Activated T-cell treated with anti-CD3 and anti-CD28 coated beads, Interleukin-2, amount 50 U/mL, for 24 hours (primary cell): ENCODE measurements at places on chromosomes 3 and 15.

DNA sequence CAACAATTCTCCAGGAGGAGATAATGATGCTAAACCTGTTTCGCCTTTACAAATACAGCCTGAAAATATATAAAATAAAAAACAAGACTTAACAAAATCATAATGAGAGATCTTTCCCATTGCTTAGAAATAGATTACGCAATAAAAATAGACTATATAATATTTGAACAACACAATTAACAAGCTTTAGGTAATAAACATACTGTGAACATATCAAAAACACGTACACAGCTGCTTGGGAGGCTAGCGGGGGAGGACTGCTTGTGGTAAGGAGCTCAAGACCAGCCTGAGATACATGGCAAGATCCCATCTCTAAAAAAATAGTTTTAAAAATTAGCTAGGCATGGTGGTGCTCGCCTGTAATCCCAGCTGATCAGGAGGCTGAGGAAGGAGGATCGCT, 8.7 kb downstream of the NSMCE3 start:
- no peak for DNase-seq

- DNase-seq = no peak
Observed at GRCh38 chr3:168295027-168295426, 199.3 kb upstream of the GOLIM4 start.

- DNase-seq = no peak
Observed at GRCh38 chr3:62028236-62028635, 345.1 kb downstream of the FEZF2 start.

- no peak for DNase-seq
Observed at GRCh38 chr3:140470211-140470610, 207.7 kb upstream of the TRIM42 start.

DNA sequence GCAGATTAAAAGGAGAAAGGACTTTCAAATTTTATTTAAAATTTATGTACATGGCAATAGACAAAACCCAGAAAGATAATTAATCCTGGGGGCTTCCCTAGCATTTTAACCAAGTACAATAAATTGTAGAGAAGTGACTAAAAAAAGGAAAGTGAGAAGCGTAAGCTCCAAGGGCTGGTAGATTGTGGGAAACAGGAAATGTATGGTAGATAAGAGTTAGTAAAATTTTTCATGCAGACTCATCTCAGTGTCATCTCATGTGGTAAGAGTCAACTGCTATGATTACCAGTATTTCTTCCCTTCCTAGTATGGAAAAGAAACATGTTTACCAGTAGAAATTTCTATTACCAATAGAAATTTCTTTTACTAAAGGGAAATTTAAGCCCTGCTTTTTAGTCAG, 464.3 kb upstream of the AGTR1 start:
- no peak for DNase-seq

- no peak for DNase-seq
Observed at GRCh38 chr3:55434789-55435188, 52.3 kb downstream of the WNT5A start.

DNA sequence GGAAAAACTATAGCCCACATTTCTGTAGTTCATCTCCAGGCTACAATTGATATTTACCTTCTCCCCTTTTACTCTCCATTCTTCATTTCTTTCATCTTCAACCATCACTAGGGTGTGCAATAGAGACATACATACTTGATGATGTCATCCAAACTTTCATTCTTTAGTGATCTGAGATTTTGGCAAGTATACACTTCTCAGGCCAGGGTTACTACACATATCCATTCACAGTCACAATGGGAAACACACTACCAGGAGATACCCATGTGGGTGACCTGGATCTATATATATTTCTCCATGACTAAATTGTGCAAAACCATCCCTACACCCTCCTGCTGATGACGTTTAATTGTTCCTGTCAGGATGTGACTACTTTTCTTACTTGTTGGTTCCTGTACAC, 769.5 kb upstream of the DPPA4 start:
- DNase-seq = no peak

- DNase-seq = no peak
Observed at GRCh38 chr3:65583188-65583587, 455.5 kb downstream of the MAGI1 start.

GRCh38 chr15:89801471-89802195, 13.0 kb downstream of the ANPEP start:
- DNase-seq = no peak

DNA sequence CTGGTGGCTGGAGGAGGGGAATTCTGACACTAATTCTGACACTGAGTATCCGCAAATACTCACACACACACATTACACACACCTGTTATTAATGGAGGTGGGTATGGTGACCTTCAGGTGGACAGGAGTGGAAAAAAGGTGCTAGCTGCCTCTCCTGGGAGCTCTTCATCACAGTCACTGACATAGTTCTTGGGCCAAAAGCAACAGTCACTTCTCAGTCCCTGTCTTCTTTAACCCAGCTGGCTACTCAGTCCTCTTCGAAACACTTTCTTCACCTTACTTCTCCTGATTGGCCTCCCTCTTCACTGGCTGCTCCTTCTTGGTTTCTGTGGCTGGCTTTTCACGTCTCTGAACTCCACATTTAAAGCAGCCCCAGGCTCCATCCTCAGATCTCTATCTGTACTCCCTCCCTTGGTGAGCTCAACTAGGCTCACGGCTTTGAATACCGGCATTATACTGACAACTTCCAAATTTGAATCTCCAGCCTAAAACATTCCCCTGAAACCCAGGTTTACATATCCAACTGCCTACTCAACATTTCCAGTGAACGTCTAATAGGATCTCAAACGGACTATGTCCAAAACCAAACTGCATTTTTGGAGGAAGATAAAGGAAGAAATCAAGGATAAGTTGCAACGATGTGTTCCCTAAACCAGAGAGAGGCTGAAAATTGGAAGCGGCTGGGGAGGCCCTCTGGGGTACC, 53.2 kb upstream of the HEG1 start:
- DNase-seq = no peak

GRCh38 chr3:55615694-55616295, 128.7 kb upstream of the WNT5A start:
- DNase-seq = no peak

- DNase-seq = no peak
Observed at GRCh38 chr15:66068801-66069200, 184.7 kb downstream of the MEGF11 start.
